Stimulated activated CD4-positive, alpha-beta T cell treated with anti-CD3 and anti-CD28 coated beads, TNF-alpha, amount 100 ng/mL, for 1 hour (primary cell): ENCODE measurements at places on chromosomes 7 and 10.

- no peak for DNase-seq
Measured at GRCh38 chr7:67661-68395, 124.5 kb upstream of the FAM20C start.

GRCh38 chr7:44102846-44103565 lies 1.1 kb upstream of the AEBP1 start:
- no peak for DNase-seq

- DNase-seq, result no peak
Measured at GRCh38 chr10:59234816-59235429, 58.5 kb downstream of the PHYHIPL start.

DNA sequence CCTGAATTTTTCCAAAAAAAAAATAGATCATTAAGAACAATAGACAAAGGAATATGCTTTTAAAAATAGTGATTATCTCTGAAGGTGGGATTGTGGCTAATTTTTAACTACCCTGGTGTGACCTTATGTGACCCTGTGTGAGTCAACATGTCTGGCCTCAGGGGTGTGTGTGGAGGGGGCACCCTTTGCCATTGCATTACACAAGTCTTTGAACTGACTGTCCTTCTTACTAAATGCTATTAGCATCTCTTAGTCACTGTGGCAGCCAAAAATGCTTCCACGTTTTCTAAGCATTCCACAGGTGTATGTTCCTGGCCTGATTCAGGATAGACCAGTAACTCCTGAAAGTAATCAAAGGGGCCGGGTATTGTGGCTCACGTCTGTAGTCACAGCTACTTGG lies 175.4 kb downstream of the MGMT start:
- DNase-seq, result no peak

- DNase-seq, result peak; percentile 62
Measured at GRCh38 chr7:105652359-105652993, 71.2 kb upstream of the EFCAB10 start.

- no peak for DNase-seq
Measured at GRCh38 chr10:133183646-133184378, 23.8 kb downstream of the KNDC1 start.

DNA sequence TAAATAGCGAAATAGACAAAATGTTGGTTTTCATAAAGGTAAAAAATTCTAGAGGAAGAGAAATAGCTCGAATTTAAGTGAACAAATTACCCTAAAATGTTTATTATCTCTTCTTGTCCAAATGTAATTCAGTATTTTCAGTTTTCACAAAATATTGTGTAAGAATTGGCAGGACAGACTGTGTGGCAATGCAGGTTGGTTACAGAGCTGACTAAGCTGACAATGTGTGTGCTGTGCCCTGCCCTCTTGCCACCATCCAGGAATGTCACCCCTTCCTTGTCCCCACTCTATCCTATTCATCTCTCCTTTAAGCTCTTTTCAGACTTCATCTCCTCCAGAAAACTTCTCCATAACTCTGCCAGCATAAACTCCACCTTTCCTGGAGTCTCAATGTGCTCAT lies 46.1 kb downstream of the COL28A1 start:
- DNase-seq, result no peak

DNA sequence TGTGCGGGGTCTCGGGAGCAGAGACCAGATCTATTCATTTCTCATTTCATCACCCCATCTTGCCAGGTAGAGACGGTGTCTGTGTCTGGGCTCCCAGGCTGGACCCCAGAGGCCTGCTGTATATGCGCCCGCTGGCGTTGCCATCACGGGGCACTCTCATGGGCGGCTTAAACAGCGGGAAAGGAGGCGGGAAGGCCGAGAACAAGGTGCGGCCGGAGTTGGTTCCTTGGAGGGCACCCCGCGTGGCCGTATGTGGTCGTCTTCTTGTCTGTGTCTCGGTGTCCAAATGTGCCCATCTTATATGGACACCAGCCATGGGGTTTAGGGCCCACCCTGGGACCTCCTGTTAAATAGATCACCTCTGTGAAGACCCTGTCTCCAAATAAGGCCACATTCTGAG lies 2.1 kb upstream of the CFAP46 start:
- no peak for DNase-seq

DNA sequence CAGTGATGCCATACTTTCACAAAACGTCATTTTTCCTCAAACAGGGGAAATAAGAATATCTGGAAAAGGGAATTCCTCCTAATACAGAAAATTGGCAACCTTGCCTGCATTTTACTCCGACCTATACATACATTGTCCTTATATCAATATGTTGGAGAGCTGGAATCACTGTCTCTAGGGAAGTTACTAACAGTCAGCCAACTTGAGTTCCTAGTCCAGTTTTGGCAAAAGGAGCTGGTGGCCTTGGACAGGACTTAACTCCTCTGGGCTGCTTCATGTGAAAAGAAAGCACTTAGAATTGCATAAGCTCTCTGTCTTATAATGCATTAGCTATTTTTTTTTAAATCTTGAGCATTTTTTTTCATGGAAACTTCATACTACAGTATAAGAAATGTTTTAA lies 174.2 kb upstream of the HGF start:
- no peak for DNase-seq
